ENCODE measurements at places on chromosomes 16 and 17. TPM values are rescaled to one million over a fixed set of nuclear protein-coding genes. Genes with fewer than 3 reads are reported as not detected.
A peak's percentile ranks its signal among the peaks of the same experiment; 100 is the strongest.

DNA sequence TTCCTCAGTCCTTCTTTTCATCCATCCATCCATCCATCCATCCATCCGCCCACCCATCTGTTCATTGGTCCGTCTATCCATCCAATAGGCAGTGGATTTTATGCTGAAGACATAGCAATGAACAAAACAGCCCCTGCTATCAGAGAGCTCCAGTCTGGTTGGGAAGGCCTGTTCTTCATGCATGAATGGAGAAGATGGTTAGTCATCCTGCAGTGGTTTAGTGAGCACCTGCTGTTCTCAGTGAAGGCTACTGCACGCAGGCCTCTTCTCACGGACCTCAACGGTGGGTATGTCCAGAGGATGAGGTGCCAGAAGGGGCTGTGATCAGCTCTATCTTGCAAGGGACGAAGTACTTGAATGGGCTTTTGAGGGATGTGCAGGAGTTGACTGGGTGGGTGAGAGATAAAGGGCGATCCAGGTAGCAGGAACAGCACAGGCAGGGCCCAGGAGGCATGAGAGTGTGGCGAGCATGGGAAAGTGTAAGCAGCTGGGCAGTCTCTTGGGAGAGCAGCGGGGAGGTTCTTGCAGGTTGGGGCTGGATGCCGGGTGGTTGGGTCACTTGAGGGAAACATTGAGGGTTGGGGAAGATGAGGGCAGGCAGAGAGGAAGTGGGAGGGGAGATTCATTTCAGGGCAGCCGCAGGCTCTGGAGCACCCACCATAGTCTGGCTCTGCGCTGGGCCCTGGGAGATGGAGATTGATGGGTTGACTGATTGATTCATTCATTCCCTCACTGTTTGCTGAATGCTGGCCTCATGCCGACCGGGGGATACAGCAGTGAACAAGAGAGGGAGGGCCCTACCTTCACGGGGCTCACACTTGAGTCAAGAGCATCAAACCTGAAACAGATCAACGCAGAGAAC lies 115.0 kb upstream of the CIBAR2 start:
- DNase-seq: no peak
- no peaks in the 10 kb centered on the region for H3K36me3 ChIP-seq
- peak overlapping the region; percentile 41 for H3K27ac ChIP-seq
- no peaks in the 10 kb centered on the region for H3K27me3 ChIP-seq
- H3K4me1 ChIP-seq: peaks cover 18% of the 10 kb centered on the region

TEX19 gene
- not detected for total RNA-seq

DNA sequence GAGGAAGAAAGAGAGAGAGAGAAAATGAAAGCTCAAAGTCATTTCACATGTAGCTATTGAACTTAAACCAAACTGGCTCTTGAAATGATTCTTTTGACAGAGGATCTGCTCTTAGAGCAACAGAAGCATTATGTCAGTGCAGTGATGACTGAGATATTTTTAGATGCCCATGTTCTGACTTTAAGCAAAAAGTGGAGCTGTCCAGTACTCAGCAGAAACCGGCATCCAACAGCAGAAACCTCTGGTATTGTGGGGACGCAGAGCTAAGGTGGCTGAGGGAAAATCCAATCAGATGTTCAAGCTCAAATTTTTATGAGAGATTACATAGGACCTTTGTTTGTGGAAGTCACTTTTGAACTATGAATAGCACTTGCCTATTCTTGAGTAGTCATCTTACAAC lies 69.8 kb upstream of the ANKFN1 start:
- H3K36me3 ChIP-seq: no peaks in the 10 kb centered on the region
- no peak overlapping the region for H3K4me3 ChIP-seq
- H3K27me3 ChIP-seq: no peaks in the 10 kb centered on the region
- H3K4me1 ChIP-seq: no peaks in the 10 kb centered on the region
- H3K27ac ChIP-seq: no peak overlapping the region

- DNase-seq: no peak
- no peak overlapping the region for H3K4me3 ChIP-seq
- no peaks in the 10 kb centered on the region for H3K4me1 ChIP-seq
- H3K27me3 ChIP-seq: no peaks in the 10 kb centered on the region
Measured at GRCh38 chr17:67708378-67708777, 9.4 kb upstream of the NOL11 start.

TMED6 gene
- 0.98 TPM for total RNA-seq

TUBG2 gene
- 13.1 TPM for total RNA-seq

DNA sequence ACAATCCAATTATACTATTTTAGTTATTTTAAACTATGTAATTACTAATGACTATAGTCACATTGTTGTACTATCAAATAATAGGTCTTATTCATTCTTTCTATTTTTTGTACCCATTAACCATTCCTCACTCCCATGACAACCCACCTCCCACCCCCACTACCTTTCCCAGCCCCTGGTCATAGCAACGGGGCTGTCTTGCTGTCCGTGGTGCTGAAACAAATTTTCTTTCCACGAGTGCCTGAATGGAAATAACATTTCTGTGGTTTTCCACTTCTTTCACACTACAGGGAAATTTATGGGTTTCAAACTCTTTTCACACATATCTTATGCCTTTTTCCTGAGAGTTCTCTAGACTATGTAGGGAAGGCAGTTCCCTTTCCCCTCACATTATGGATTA lies 326.6 kb downstream of the PHKB start:
- no peaks in the 10 kb centered on the region for H3K27me3 ChIP-seq
- H3K36me3 ChIP-seq: no peaks in the 10 kb centered on the region
- no peak overlapping the region for H3K27ac ChIP-seq
- H3K4me3 ChIP-seq: no peak overlapping the region
- no peaks in the 10 kb centered on the region for H3K4me1 ChIP-seq
- no peak for DNase-seq

DNA sequence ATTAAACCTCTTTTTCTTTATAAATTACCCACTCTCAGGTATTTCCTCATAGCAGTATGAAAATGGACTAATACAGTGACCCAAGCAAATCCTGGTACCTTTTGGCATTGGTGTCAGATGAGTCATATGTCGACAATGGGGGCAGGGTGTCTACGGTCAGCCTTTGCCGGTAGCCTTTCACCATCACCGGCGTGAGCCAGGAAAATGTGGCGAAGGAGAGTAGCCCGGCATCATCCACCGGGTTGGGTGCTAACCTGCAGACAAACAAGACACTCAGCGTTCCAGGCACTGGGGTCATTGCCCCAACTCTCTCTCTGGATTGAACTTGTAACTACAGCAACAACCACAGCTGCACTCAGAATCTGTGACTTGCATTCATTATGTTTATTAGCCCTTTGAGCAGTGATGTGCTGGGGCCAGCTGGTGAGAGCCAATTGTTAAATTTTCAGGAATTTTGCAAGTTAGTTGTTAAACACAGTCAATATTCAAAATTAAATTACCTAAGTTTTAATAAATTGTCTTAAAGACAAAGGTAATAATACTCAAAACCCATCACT lies 11.9 kb downstream of the ABCC12 start:
- H3K4me3 ChIP-seq: no peak overlapping the region
- no peak for DNase-seq
- no peaks in the 10 kb centered on the region for H3K36me3 ChIP-seq
- no peak overlapping the region for H3K27ac ChIP-seq

ZNF624 gene
- 28.0 TPM for total RNA-seq

- peaks cover 50% of the 10 kb centered on the region for H3K4me1 ChIP-seq
- H3K36me3 ChIP-seq: no peaks in the 10 kb centered on the region
- no peaks in the 10 kb centered on the region for H3K27me3 ChIP-seq
Measured at GRCh38 chr17:2175294-2175628, 120.4 kb downstream of the HIC1 start.

DNA sequence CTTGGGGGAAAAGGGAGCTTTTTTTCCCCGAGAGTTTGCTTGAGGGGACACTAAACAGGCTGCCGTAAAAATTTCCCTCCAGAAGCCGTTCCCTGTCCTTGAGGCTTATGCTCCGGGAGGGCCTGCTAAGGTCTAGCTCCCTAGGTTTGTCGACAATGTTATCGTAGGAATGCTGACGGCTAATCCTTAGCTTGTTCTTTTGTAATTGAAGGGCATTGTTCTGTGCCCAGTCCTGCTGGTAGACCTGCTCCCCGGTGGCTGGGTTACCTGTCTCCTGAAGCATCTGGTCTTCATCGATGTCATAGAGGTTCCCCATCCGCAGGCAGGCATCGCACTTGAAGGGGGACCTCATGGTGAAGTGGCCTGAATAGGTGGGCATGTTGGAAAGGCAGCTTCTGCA lies 418.7 kb downstream of the GRIN2A start:
- DNase-seq: no peak
- H3K4me1 ChIP-seq: no peaks in the 10 kb centered on the region
- no peak overlapping the region for H3K27ac ChIP-seq
- H3K36me3 ChIP-seq: no peaks in the 10 kb centered on the region
- no peaks in the 10 kb centered on the region for H3K27me3 ChIP-seq
- no peak overlapping the region for H3K4me3 ChIP-seq

- no peak for DNase-seq
- peak within 1 kb of the TSS; percentile 16 for H3K4me3 ChIP-seq
- no peaks in the 10 kb centered on the region for H3K4me1 ChIP-seq
- H3K27me3 ChIP-seq: no peaks in the 10 kb centered on the region
- no peak within 1 kb of the TSS for H3K27ac ChIP-seq
Measured at GRCh38 chr17:45221081-45222013, at the start of gene FMNL1. TSS of gene FMNL1 (plus strand) at chr17:45221885. CDS start at chr17:45222125, 240 bp downstream.

GRCh38 chr17:5819396-5819795 lies 235.1 kb upstream of the NLRP1 start:
- DNase-seq: no peak
- H3K4me1 ChIP-seq: no peaks in the 10 kb centered on the region

DNA sequence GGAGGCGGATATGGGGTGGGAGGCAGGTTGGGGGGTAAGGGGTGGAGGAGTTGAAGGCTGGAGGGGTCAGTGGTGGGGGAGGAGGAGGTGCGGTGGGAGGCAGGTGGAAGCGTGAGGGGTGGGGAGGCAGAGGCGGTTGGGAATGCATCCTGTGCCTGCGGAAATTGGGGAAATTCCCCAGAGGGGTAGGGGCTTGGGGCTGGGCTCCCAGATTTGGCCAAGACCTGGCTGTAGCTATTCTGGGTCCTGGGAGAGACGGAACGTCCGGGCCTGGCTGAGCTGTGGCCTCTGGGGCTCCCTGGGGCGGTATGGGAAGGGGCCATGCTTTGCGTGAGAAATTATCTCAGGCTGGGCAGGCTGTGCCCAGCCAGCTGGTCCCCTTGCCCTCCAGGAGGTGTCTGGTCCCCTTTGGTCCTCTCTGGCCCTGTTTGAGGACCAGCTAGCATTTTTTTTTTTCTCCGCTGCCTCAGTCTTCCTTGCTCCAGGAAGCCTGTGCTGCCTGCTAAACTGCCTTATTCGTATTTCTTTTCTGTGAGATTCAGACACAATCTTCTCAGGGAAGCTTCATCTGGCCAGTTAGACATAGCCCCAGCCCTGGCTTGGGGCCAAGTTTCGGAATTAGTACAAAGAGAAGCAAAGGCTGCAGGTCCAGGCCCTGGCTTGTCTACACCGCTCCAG lies 7.3 kb upstream of the TRPV2 start:
- no peaks in the 10 kb centered on the region for H3K4me1 ChIP-seq
- H3K27ac ChIP-seq: peak overlapping the region; percentile 89
- no peaks in the 10 kb centered on the region for H3K36me3 ChIP-seq
- H3K4me3 ChIP-seq: no peak overlapping the region
- peak; percentile 67 for DNase-seq
- no peaks in the 10 kb centered on the region for H3K27me3 ChIP-seq

DNA sequence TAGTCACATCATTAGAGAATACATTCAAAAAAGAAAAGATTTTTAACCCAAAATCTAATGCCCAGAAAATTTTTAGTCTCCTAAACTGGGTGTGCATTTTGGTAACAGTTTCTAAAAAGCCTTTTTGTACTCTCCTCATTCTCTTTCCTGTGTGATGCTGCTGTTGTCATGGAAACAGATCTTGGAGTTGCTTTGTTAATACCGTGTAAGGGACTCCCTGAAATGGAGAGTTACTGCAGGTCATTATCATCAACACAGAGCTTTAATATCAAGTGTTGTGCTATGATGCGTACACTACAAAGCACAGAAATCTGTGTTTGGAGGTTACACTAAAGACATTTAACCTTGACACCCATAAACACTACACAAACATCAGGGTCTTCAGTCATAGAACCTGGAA lies 216.3 kb downstream of the PRKCA start:
- no peaks in the 10 kb centered on the region for H3K36me3 ChIP-seq
- H3K4me1 ChIP-seq: no peaks in the 10 kb centered on the region
- no peak overlapping the region for H3K27ac ChIP-seq
- DNase-seq: no peak

DNA sequence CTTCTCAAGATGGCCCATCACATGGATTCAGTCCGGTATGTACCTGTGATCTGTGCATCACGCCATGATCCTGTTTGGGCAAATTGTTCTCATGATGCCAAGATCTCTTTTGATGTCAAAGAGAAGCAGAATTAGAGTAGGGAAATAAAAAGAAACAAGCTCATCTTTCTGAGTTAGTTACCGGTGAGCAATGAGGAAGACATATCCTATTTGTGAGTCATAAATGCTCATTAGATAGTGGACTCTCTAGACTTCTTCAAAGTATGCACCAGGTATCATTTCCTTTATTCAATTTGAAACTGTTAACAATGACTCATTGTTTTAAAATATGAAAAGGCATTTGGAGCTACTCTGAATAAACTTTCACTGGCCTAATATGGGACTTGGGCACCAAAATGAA lies 8.0 kb upstream of the KRTAP4-12 start:
- H3K27ac ChIP-seq: no peak overlapping the region
- no peaks in the 10 kb centered on the region for H3K36me3 ChIP-seq
- H3K4me1 ChIP-seq: no peaks in the 10 kb centered on the region
- no peak overlapping the region for H3K4me3 ChIP-seq
- no peak for DNase-seq

OR1A2 gene
- not detected for total RNA-seq

ASIC2 gene
- total RNA-seq: not detected

DNA sequence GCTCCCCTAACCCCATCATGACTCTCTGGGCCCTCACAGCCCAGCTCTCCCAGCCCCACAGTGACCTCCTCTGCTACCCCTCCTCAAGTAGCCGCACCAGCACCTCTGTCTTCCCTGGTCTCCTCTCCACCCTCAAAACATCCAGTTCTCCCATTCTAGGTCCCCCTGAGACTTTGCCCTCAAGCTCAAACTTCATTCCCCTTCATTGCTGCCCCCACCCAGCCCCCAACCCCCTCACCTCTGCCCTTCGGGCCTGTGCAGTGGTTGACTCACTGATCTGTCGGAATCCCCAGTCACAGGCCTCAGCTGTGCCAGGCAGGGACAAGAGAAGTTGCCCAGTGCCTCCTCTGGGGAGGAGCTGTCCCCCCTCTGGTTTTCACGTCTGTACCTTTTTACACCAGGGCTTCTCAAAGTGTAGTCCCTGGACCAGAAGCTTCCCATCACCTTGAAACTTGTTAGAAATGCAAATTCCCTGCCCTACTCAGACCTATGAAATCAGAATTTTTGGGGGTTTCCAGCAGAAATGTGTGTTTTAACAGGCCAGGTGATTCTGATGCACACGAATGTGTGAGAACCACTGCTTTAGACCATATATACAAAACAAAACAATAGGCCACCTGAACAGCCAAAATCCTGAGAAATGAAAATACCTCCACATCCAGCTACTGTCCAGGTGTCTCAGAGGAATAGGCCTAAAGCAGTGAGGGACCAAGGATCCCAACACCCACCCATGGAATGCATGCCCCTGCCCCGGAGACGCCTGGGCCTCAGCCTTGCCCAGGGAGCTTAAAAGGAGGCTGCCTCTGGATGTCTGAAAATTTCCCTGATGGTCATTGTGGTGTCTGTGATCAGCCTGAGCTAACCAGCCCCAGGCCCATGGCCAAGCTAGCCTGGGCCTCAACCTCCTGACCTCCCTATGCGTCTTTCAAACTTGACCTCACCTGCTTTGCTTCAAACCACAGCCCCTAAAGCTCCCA lies 853 bp upstream of the DOK4 start:
- H3K27me3 ChIP-seq: no peaks in the 10 kb centered on the region
- H3K27ac ChIP-seq: peak overlapping the region; percentile 87
- no peak for DNase-seq
- no peaks in the 10 kb centered on the region for H3K36me3 ChIP-seq
- H3K4me3 ChIP-seq: peak overlapping the region; percentile 90
